Amniotic stem cell (primary cell): ENCODE measurements at places on chromosomes 12 and 14.

DNA sequence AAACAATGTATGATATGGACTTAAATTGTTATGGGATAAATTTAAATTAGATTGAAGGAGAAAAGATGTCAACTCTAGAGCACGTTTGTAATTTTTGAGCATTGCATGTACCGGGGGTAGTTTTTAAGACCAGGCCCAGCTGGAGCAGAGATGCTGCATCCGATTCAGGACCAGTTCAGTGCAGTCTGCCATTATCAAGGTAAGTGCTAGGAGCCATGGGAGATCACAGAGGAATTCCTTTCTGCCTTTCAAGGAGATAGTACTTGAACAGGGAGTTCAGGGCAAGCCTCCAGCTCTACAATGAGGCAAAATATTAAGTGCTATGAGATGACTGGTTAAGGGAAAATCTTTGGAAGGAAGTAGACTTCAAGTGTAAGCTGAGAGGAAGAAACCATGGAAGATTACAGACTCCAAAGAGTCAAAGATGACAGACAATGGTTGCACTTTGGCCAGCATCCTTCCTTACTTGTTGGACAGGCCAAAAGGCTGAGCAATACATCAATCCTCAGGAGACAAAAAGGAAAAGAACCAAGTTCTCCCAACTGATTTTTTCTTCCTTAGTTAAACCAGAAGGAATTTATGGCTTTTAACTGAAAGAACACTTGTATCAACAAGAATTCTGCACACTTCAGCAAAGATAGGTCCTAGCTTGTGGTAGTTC lies 113.2 kb upstream of the HIF1A start:
- DNase-seq = no peak

DNA sequence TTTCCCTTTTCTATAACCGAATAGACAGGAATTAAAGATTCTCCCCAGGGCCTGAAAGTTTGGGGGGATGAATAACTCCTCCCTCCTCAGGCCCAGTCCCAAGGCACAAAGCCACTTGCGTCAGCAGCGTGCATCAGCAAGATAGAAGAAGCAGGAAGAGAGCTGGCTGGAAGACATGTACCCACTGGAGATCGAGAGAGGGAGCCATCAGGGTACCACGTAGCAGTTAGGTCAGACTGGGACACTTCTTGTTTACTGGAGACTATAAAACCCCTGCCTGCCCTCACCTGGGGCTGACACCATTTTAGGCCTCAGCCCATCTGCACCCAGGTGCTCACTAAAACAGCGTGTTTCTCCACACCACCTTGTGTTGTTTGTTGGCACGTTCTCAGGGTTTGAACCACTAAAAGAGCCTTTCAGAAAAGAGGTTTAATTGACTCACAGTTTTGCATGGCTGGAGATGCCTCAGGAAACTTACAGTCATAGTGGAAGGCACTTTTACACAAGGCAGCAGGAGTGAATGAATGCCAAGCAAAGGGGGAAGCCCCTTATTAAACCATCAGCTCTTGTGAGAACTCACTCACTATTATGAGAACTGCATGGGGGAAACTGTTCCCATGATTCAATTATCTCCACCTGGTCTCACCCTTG lies 93.2 kb downstream of the TMTC3 start:
- DNase-seq = no peak

DNA sequence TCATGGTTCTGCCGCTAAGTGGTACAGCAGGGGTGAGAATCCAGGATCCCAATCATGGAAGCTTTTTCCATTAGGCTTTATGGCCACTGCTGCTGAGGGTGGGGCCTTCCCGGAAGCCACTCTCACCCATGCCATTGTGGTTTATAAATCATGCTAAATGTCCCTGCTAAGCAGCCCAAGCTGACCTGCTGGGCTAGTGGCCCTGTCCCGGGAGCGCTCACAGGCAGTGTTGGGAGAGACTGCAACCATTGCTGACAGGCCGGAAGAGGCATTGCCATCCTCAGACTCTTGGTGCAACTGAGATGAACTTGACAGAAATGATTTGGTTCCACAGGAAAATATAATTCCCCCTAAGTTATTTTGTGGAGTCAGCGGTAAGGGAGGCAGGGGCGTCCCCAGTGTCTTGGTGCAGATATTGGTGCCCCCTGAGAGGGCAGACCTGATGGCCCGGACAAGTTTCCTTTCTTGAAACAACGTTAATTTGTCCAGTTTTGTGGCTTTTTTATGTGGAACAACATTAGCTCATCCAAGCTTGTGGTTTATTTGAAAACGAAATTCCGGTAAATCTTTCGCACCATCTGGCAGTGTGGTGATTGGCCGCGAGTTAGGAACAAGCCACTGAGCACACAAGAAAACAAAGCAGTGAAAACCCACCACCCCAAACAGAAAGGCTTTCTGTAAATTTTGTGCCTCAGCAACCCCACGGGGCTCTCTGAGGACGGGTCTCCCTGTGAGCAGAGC lies 82.3 kb downstream of the SSPN start:
- DNase-seq = no peak

DNA sequence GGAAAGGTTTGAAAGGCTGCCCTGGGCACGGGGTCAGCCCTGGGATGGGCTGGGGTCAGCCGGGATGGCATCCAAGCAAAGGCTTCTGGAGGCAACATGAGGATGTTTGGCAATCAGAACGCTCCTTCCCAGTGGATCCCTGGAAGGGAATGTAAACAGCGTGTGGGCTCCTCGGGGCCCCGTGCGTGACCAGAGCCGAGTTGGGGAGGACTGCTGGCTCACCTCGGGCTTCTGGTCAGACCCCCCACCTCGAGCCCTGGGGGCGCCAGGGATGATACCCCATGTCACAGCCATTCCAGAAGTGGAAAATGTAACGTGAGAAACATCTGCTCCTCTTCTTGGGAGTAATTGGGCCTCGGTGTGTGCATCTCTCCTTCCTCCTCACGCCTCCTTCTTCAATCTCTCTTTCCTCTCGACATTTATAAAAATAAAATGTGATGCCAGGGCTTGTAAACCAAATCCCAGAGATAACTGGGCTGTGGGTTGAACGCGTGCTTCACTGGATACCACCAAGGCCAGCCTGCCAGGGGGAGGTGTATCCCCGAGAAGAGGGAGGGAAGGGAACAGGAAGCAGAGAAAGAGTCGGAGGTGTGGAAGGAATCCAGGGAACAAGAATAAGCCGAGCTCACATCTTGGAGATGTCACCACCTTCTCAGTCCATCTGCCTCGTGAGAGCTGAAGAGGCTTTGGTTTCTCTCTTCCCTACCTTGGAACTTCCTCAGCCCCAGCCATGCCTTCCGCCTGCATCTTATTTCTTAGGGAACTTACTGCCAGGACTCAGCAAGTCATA lies 144.8 kb downstream of the NUAK1 start:
- no peak for DNase-seq

DNA sequence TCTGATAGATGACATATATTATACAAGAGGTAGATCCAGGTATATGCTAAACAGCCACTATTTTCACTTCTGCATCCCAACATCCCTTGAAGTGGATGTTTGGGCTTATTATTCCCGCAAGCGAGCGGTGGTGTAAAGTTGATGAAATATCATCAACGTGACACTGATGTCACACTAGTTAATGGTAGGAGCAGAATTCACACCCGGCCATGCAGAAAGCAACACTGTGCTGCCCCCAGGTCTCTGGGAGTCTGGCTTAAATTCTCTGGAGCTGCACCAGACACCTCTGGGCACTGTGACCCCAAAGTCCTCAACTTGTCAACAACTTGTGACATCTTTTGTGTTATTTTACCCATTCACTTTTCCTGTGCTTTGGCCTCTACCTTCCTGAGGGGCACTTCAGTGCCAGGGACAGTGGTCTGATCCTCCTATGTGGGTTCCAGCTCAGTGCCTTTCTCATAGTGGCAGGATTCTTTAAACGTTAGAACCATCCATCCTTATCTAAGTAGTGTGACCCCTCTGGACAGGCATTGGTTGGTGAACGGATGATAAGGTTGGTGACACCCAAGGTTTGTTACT lies 952 bp downstream of the DRAM1 start:
- DNase-seq = no peak

GRCh38 chr12:124713436-124714082 lies 146.1 kb upstream of the NCOR2 start:
- peak; percentile 37 for DNase-seq

GRCh38 chr14:99185436-99186068 lies 86.4 kb downstream of the BCL11B start:
- DNase-seq = no peak

DNA sequence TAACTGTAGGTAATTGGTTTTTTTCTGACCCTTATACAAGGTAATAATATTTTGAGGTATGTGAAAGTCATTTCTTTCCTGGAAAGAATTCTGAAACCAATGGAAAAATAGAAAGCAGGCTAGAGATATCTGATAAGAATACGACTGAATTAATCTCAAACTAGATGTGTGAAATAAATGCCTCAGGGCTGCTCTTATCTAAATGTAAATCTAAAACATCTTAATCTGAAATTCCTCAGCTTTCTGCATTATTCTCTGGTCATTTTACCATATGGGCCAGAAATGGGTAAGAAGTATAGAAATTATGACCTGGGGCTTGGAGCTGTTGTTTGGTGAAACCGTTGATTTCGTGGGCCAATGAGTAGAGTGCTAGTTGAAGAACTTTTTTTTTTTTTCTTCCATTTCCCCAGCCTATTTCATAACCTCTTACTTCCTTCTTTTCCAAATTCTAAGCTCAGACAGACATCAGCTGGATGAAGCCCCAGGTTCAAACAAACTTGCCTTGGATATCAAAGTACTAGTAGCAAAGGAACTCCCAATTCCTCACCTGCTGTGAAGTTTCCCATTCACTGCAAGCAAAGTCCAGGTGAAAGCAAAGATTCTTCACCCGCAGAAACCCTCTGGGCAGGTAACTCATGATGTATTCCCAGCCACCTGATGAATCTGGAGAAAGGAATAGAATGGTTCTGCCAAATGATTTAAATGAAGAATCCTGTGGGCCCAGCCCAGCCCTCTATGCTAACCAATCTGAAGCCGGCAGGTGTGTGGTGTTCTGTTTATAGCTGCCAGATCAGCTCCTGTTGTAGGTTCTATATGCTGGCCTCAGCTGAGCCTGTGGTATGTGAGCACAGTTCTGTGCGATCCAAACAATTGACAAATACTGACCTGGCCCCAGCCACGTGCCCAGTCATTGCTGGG lies 9.7 kb upstream of the FOS start:
- DNase-seq = no peak

GRCh38 chr14:54251356-54251755 lies 145.5 kb upstream of the CDKN3 start:
- no peak for DNase-seq

- DNase-seq = no peak
Observed at GRCh38 chr12:125053821-125054220, 11.4 kb upstream of the AACS start.

GRCh38 chr12:116384691-116385485 lies 107.4 kb upstream of the MED13L start:
- DNase-seq = no peak

- no peak for DNase-seq
Observed at GRCh38 chr12:53217931-53218307, 10.9 kb upstream of the ITGB7 start.
